ENCODE measurements at places on chromosomes 16 and 17.

GRCh38 chr16:68396481-68396880 is 51.8 kb downstream of the SMPD3 start:
- no peak for DNase-seq

DNA sequence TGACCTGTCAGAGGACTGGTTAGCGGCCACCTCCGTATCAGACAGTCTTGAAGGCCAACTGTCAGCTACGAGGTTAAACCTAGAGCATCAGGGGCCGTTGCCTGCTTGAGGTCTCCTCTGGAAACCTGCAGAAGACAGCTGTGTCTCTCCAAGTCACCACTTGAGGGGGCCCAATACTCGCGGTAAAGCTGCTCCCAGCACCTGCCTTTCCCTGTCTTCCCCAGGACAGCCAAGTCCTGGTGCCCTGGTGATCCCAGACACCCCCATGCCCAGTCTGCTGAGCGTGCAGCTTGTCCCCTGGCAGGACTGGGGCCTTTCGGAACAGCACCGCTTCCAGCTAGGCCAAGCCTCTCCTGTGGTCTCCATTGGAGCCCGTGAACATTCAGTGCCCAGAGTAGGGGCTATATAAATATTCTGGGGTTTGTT is 80.1 kb downstream of the DNAH17 start:
- DNase-seq: no peak

DNA sequence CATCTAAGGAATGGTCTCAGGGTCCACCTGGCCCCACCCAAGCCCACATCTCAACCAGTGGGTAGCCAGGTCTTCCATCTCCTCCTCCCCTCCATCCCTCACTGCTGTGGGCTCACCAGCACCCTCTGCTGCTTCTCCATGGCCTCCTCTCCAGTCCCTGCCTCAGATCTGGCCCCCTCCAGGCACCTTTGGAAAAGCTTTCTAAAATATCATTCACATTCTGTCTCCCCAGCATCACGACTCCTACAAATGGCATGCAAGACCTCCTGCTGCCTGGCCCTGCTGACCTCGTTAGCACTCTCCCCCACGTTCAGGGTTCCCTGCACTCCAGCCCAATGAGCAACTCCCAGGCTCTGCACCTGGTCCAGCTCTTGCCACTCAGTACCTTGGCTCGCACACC is 13.7 kb downstream of the GLP2R start:
- DNase-seq: no peak

GRCh38 chr17:78252701-78253635 is 21.5 kb downstream of the TMEM235 start:
- DNase-seq: no peak

- DNase-seq: no peak
Measured at GRCh38 chr17:36947922-36948716, 635 bp upstream of the AATF start.

GRCh38 chr16:3837851-3838586 is 42.5 kb downstream of the CREBBP start:
- no peak for DNase-seq

- DNase-seq: no peak
Measured at GRCh38 chr16:69600202-69600601, 34.4 kb downstream of the NFAT5 start.

- DNase-seq: no peak
Measured at GRCh38 chr16:85104821-85105391, 7.4 kb downstream of the CIBAR2 start.

GRCh38 chr16:31215287-31216162 is 1.4 kb downstream of the PYDC1 start:
- DNase-seq: no peak

GRCh38 chr17:49122566-49122965 is 10.0 kb upstream of the B4GALNT2 start:
- no peak for DNase-seq

DNA sequence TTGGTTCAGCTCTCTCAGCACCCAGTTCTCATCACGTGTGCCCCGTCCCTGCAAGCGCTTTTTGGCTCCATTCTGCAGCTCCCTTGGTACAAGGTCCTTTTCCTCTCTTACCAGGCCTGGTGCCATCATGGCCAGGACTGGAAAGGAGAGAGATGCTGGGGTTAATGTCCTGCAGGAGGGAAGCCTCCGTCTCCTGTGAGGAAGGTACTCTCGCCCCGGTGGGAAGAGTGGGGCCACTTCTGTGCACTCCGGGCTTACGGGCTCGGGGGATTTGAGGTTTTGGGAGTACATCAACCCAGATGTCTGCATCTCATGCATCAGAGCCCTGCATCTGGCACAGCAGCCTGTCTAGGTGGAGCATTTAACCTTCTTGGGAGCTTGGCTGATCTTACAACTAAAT is 10.1 kb downstream of the CTRB2 start:
- DNase-seq: no peak

DNA sequence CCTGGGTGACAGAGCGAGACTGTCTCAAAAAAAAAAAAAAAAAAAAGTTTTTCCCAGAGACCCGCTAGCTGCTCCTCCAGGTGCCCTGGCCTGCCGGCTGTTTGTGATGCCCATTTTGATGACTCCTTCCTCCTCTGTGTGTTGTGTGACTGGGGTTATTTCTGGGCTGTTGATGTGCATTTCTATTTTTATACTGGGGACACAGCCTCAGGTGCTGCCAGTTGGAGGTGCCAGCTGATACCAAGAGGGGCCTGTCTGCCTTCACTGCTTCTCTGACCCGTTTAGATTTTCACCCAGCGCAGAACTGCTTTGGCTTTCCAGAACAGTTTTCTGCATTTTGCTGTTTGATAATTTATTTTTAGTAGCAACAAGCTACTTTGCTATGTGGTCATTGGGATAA is 6.7 kb downstream of the PLA2G15 start:
- DNase-seq: no peak

DNA sequence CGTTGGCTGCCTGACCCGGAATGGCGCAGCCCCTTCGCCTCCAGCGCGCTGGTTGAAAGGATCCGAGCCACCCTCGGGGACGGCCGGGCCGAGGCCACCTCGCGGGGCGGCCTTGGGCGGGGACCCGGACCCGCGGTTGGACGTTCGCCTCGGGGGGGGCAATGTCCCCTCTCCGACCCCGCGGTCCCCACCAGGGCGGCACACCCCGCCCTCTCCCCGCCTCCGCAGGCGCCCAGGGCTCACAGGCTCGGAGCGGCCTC is 1.0 kb upstream of the SOX8 start:
- no peak for DNase-seq

DNA sequence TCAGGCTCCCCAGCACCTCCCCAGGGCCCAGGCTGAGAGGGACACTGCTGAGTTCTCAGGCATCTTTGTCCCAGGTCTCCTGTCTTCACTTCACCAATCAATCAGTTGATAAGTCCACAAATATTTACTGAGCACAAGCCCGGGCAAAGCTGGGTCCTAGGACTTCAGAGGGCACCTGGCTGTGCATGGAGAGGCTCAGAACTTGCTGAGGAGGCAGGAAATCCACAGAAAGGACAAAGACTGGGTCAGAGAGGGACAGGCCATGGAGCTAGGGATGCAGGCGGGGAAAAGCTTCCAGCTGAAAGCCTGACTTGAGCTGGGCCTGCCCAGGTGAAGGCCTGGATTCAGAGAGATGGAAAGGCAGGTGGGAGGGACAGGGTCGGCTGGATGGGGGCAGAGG is 33.2 kb upstream of the C1QL1 start:
- DNase-seq: no peak

DNA sequence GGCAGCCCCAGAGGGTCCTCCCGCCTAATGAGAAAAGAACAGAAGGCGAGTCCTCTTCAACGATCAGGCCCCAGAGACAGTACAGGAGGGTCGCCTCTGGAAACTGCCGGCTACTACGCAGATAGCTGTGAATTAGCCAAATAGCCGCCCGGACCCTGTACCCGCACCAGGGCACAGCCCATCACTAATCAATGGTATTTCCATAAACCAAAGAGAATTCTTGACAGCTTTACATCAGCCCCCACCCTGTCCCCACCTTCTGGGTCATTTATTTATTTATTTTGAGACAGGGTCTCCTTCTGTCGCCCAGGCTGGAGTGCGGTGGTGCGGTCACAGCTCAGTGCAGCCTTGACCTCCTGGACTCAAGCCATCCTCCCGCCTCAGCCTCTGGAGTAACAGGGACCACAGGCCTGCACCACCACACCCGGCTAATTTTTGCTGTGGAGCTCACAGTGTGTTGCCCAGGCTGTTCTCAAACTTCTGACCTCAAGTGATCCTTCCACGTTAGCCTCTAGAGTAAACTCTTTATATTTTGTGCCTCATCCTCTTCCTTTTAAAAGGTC is 805 bp upstream of the CLCN7 start:
- DNase-seq: no peak

DNA sequence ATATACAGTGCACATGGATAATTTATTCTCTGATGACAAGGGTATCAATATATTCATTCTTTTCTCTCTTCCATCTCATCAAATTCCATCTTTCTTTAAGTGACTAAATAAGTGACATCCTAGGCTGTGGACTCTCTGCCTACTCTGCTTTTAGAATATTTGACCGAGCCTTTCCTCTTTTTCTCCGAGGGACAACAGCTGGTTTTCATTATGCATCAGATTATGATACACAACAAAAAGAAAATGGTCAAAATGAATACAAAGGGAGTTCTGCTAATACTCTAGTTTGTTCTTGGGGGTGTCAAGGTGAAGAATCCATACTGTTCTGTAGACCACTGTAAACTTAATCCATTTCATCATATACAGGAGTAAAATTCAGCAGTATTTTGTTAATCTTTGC is 942.6 kb downstream of the KCNJ2 start:
- no peak for DNase-seq

- DNase-seq: no peak
Measured at GRCh38 chr17:17952691-17953090, 19.5 kb downstream of the TOM1L2 start.

- no peak for DNase-seq
Measured at GRCh38 chr17:76390003-76390421, 5.6 kb downstream of the SPHK1 start.

GRCh38 chr17:80395402-80396151 is 19.4 kb upstream of the ENDOV start:
- DNase-seq: no peak

DNA sequence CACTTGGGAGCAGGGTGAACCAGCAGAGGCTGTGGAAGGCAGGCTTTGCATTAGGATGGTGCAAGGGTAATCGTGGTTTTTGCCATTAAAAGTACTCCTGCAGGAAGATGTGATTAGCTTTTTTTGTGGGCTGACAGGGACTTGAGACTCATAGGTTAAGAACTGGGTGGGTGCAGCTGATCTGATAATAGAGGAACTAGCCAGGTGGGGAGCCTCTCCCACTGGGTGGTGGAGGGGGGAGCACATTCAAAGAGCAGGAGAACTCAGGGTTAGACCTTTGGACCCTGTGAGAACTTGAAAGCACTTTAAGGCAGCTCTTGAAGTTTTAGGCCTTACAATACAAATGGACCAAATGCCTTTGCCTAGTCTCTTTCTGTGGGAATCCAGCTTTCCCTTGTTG is 32.4 kb downstream of the CCL4 start:
- DNase-seq: no peak

- DNase-seq: no peak
Measured at GRCh38 chr17:55319933-55320593, 55.3 kb downstream of the HLF start.

DNA sequence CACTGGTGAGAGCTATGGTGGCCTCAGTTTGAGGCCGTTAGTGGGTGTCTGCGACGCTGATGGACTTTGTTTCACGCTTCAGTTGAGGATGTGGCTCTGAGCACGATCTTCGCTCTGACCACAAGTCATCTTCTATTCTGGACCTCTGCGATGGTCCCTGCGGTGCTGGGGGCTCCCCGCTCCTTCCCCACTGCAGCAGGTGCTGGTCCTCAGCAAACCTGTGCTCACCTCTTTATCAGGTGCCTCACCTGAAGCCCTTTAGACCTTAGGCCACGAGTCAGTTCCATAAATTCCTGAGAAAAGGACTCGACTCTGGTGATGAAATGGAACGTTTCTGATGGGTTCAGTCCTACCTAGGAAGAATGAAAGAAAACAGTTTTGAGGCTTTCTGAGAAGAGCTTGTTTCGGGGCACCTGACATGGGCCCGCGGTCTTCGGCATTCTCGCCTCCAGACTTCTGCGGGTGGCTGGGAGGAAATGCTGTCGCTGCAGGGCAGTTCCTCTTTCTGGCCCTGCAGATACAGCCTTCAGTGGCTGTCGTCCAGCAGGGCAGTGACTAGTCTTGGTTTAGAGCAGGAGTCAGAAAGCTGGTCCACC is 4.7 kb downstream of the KCTD5 start:
- DNase-seq: no peak

GRCh38 chr16:3594316-3595109 is 16.9 kb downstream of the SLX4 start:
- DNase-seq: no peak

DNA sequence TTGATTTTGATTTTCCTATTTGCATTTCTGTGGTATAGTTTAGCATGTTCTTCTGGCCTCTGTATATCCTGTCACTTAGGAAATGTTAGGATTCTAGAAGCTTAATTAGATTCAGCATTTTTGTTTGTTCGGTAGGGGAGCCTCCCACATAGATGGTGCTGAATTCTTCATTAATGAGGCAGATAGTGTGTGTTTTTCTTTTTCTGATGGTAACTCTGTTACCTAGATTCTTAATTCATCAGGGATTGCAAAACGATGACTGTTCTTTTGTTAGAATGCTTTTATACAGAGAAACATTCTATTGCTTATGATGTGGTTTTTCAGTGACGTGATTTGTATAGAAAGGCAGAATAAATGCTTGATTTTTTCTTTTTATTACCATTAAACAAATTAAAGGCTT is 19.0 kb downstream of the BANP start:
- DNase-seq: no peak
